NCI-H446 (cell line): ENCODE measurements at places on chromosomes 2 and 18.

DNA sequence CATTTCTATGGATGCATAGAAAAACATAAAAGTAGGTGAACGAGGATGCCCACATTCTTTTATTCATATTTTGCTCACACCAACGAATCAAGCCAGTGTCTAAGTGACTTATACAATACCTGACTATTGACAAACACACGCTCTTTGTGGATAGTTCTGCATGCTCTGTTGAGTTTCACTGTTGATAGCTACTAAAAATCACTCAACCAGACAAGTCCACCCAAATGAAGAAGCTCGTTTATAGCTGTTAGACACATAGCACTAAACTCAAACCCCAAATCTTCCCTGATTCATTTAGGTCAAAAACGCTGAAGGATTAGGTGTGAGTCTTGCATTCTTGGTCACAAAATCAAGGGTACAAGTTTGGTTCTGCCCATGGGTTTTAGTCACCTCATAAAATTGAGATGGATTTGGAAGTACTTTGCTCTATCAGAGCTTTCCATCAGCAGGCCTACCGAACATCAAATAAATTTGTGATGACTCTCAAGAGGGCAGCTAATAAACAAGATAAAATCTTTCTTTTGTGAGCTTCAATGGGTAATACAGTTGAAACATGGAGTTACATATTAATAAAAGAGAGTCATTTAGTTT lies 92.7 kb upstream of the ETAA1 start:
- DNase-seq, result no peak

DNA sequence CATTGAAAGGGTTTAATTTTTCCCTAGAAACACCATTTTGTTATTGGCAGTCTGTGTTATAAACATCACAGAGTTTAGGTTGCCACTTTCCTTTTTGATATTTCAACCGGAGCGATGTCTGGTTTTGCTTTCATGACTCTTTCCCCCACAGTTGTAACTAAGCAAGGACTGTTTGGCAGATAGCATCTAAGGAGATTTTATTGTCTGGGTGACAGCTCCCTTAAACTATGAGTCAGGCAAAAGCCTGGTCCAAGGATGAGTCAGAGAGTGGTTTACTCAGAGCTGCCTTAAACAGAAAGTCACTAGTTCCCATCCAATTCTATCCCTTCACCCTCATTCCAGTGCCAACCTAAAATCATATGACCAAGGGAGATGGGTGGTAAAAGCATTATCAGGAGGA lies 341.6 kb upstream of the VWC2L start:
- peak; percentile 86 for DNase-seq

DNA sequence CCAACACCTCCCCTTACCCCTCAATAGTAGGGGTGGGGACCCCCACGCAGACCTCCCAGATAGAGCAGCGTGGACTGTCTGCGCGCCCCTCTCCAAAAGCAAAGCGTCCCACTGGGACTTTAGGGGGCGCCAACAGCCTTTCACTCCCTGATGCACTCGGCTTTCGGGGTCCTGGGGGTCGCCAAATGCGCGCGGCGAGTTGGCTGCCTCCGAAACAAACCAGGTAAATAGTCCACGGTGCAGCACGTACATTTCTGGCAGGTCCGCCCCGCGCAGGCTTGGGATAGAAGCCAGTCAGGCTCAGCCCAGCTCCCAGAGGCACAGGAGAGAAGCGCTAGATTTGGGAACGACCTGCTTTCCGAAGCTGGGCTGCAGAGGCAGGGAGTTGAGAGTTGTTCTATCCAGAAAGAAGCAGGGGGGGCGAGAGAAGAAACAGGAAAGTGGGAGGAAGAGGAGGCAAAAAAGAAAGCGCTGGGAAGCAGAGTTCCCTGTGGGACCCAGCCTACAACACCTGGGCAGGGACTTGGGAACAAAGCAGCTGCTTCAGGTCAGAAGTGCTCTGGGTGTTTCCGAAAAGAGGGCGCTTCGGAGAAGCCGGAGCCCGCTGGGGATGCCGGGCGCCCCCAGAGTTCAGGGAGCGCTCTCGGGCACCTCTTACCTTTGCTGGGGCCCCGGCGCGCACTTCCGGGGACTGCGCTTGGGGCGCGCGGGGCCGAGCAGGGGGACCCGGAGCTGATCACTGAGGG lies 544 bp downstream of the EVA1A start:
- DNase-seq, result no peak

DNA sequence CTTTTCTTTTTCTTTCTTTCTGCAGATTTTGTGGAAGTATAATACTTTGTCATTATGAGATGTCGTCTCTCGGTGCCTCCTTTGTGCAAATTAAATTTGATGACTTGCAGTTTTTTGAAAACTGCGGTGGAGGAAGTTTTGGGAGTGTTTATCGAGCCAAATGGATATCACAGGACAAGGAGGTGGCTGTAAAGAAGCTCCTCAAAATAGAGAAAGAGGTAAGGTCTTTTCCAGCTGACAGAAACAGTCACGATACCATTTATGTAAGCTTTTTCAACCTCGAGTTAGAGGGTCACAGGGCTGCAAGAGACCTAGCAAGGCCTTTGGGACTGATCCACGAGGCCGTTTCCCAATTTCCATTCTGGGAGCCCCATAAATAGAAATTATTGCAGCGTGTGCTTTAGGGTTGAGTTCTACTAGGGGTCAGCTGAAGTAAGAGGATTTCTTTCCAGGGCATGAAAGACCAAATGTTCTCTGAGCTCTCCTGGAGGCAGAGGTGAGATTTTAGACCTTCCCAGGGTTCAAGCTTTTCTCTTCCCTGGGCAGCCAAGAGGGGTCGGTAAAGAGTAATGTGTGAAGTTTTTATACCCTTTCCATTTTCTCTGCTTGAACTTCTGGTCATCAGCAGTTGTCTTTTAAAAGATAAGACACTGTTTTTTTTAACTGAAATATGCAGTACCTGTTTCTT lies 15.5 kb downstream of the MAP3K20 start:
- DNase-seq, result no peak

DNA sequence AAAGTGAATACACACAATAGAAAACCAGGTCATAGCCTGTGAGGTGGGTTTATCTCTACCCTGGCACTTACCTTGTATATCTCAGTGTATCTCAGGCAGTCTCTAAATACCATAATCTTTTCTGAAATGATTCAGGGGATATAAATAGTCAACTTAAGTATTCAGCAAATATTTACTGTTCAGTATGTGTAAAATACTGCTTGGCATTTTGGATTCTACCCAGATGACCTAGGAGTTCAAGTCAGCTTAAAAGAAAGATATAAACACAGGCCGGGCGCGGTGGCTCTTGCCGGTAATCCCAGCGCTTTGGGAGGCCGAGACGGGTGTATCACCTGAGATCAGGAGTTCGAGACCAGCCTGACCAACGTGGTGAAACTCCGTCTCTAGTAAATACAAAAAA lies 23.8 kb downstream of the GRHL1 start:
- DNase-seq, result no peak

- no peak for DNase-seq
Observed at GRCh38 chr2:131572175-131572574, 44.5 kb downstream of the CCDC74A start.

GRCh38 chr2:202196727-202197126 lies 41.7 kb downstream of the SUMO1 start:
- DNase-seq, result no peak

GRCh38 chr2:216047397-216047796 lies 34.0 kb upstream of the MREG start:
- no peak for DNase-seq

GRCh38 chr2:229388731-229389130 lies 117.6 kb upstream of the PID1 start:
- no peak for DNase-seq

DNA sequence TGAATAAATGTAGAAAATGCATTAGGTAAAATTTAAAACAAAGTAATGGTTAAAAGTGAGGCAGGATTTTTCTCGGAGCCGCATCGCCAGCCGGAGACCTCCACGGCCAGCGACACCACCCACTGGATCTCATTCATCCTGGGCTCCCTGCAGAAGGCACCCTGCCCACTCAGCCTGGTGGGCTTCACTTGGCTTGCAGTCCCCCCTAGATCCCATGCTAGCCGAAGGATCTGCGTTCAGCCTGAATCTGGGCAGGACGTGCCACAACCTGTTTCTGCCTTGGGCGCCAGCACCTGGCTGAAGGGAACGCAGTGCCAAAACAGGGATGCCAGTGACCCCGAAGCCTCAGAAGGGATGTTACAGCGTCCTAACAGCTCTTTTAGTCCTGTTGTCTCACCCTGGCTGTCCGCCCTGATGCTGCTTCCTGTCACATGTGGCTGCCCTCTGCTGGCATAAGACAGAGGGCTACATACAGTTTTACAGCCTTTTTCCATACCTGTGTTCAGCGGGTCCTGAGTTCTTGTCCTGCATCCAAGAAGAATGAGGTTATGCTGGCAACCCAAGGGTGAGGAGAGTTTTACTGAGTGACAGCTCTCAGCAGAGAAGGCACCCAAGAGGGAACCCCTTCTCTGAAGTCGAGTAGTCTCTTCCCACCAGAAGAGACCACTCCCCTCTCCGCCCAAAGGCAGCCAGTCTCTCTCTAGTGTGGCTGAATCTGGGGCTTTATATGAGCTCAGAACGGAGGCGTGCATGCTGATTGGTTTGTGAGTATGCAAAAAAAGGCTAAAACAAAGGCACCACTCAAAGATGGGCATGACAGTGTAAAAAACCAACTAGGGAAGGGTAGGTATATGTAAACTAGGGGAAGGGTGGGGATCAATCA lies 173.1 kb upstream of the GYPC start:
- no peak for DNase-seq

- DNase-seq, result no peak
Observed at GRCh38 chr2:88746929-88747490, 55.5 kb downstream of the RPIA start.

- no peak for DNase-seq
Observed at GRCh38 chr2:135030826-135031225, 16.4 kb downstream of the MAP3K19 start.

DNA sequence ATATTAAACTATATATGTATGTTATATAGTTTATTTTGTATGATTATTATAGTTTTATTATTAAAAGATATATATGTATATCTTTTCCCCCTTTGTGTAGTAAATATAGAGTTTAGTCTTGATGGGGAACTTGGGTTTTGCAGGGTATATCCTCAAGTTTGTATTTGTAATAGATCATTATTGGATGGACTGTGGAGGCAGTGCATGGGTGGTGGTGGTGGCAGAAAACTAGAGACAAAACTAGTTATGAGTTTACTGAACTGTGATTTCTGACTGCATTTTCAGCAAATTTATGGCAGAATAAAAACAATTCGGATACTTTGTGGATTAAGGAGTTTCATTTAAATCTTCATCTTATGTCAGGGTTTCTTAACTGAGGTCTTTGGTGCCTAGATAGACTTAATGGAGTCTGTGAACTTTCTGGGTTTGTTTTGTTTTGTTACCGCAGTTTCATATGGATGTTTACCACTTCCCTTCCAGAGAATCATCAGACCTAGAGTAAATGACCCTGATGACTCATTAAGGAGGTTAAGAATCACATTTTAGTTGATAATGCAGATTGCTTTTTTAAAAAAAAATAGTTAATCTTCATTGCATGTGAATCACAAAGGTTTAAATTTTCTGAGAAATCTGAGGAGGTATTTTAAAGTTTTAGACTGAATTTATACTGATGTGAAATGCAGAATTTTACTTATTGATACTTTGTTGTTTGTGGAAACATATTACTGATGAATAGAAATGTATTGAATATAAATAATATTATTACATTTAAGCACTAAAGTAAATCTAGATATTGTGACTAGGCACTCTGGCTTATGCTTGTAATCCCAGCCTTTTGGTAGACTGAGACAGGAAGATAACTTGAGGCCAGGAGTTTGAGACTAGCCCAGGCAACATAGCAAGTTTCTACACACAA lies 14.5 kb downstream of the EPC2 start:
- no peak for DNase-seq

GRCh38 chr2:80670763-80671162 lies 366.2 kb upstream of the LRRTM1 start:
- no peak for DNase-seq

DNA sequence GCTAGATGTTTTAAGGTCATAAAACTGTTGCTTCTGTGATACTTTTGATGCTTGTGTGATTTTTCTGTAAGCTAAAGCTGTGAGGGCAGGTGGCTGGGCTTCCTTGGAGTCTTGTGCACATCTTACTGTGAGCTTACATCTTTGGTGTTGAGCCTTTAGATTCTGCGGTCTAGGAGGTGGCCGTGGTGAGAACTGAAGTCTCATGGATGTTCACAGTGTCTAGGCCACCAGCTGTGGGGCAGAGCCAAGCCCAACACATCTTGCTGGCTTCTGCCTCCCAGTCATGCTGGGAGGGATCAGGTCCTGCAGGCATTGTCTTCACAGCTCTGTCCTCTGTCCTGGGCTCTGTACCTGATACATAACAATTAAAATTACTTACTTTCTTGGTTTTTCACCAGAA lies 219.7 kb upstream of the HS6ST1 start:
- DNase-seq, result no peak

DNA sequence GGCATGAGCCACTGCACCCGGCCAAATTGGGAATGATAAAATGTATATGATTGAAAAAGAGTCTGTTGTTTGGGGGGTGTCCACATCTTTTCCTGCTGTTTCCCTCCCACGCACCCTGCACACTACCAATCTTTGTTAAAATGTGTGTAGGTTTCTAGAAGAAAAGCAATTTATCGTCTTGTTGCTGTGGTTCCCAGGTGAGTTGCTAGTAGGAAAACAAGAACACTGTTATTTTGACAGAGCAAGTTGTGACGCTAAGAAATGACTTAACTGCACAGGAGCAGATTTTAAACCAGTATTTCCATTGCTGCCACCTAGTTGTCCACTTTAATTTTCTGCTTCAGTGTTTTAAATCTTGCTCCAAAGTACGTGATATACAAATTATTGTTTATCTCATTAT lies 21.0 kb upstream of the USP14 start:
- no peak for DNase-seq

- no peak for DNase-seq
Observed at GRCh38 chr2:189486237-189486770, 45.0 kb downstream of the WDR75 start.

GRCh38 chr2:98582523-98582922 lies 25.8 kb downstream of the COA5 start:
- no peak for DNase-seq

GRCh38 chr2:38723173-38723572 lies 28.0 kb downstream of the SRSF7 start:
- DNase-seq, result no peak

GRCh38 chr2:195498176-195498575 lies 158.8 kb upstream of the SLC39A10 start:
- no peak for DNase-seq

- DNase-seq, result no peak
Observed at GRCh38 chr2:191846515-191847476, at the start of gene CAVIN2. Gene CAVIN2, minus strand, starts transcription at chr2:191847088. Its CDS starts 163 bp downstream, at chr2:191846925.

DNA sequence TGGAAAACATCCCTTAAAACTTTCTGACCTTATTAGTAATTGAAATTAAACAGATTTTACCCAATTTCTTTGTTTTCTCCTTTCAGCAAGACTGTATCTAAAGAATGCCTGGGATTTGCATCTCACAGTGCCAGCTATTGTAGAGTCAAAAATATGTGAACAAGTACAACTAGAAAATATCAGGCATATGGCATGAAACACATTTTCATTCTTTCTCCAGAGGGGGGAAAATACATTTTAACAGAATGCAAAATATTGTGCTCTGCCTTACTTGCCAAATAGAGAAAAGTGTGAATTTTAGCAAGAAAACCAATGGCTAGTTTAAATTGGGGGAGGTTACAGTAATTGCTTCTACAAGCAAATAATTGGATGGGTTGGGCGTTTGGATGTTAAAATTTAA lies 366.6 kb upstream of the FIGN start:
- no peak for DNase-seq
